ENCODE measurements at places on chromosomes 1 and 21.

- DNase-seq: no peak
Observed at GRCh38 chr1:12230549-12231275, 882 bp downstream of the VPS13D start.

GRCh38 chr1:95426772-95427171 lies 192.8 kb downstream of the RWDD3 start:
- DNase-seq: no peak

GRCh38 chr21:42044871-42045495 lies 26.1 kb upstream of the UMODL1 start:
- no peak for DNase-seq

DNA sequence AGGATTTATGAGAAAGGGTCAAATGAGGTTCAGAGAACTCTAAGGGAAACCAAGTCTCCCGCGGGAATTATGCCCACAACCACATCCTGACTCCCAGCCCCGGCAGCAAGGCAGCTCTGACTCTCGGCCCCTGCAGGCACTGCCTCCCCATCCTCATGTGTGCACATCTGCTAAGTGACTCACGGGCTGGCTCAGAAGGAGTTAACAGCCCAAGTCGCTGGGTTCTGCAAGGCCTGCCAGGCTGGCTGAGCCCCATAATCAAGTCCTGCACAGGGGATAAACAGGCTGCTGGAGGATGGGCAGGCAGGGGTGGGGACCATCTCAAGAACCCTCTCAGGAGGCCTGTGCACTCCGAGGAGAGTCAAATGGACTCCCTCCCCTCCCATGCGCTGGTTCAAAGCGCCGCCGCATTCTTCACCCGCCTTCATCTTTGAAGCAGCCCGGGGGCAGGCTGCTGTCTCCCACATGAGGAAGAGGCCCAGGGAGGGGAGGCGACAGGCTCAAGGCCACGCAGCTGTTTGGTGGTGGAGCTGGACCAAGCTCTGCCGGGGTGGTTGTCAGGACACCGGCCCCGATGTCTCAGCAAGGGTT lies 344.3 kb downstream of the MATN1 start:
- peak; percentile 15 for DNase-seq

DNA sequence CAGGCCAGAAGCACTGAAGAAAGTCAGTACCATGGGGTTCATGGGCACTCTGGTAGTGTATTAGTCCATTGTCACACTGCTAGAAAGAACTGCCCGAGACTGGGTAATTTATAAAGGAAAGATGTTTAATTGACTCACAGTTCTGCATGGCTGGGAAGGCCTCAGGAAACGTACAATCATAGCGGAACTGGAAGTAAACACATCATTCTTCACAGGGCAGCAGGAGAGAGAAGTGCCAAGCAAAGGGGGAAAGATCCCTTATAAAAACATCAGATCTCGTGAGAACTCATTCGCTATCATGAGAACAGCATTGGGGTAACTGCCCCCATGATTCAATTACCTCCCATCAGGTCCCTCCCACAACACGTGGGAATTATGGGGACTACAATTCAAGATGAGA lies 20.2 kb upstream of the ROR1 start:
- DNase-seq: no peak

GRCh38 chr1:240691909-240692705 lies 80.2 kb upstream of the GREM2 start:
- peak; percentile 2 for DNase-seq

GRCh38 chr21:32712043-32712442 lies 15.8 kb downstream of the SYNJ1 start:
- no peak for DNase-seq

DNA sequence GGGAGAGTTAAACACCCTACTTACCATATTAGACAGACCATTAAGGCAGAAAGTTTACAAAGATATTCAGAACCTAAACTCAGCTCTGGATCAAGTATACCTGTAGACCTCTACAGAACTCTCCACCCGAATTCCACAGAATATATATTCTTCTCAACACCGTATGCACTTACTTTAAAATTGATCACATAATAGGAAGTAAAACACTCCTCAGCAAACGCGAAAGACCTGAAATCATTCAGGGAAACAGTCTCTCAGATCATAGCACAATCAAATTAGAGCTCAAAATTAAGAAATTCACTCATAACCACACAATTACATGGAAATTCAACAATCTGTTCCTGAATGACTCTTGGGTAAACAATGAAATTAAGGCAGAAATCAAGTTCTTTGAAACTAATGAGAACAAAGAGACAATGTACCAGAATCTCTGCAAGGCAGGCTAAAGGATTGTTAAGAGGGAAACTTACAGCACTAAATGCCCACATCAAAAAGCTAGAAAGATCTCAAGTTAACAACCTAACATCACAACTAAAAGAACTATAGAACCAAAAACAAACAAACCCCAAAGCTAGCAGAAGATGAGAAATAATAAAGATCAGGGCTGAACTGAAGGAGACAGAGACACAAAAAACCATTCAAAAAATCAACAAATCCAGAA lies 19.1 kb downstream of the CD84 start:
- DNase-seq: no peak

- DNase-seq: no peak
Observed at GRCh38 chr21:33977017-33977720, 61.6 kb upstream of the ATP5PO start.

DNA sequence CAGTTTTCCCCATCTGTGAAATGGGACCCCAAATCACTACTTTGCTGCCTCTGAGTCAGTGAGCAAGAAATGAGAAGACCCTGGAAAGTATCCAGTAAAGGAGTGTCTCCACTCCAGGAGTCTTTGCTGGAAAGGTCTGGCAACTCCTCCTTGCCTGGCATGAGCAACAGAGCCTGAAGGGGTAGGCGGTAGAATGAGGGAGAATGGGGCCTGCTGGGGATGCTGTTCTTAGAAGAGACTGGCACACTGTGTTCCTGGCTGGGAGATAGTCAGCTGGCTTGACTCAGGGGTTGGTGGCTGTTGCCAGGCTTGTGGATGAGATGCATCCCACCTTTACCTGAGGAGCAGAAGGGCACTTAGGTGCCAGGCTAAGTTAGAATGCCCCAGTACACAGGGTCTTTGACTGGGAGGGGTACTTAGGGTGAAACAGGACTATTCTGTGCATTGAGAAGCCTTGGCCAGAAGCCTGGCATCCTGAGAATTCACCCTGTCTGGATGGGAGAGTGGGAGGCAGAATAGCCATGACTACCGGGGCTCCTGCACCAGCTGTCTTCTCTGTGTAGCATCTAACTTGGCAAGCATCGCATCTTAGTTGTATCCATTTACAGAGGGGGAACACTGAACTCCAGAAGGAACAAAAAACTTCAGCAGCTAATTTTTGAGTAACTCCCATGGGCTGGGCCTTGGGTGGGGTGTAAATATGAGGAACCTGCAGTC lies 2.5 kb downstream of the MFSD2A start:
- peak; percentile 54 for DNase-seq

- DNase-seq: no peak
Observed at GRCh38 chr1:108532730-108533129, 27.2 kb upstream of the EEIG2 start.

DNA sequence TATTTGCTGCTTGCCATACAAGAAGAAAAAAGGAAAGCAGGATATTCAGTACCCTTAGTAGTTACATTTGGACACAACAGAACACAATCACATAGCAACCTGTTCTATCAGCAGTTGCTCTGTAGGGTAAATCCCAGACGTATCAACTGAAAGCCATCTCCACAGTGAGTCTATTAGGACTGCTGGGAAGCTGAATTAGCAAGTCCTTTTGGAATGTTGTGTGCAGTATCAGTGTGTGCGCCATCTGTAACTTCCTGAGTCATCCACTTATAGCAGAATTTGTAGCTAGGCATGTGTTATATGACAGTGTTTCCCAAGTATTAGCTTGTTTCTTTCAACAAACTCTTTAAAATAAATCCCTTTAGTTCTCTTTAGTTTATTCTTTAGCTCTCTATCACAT lies 21.3 kb downstream of the CCDC30 start:
- DNase-seq: peak; percentile 57

DNA sequence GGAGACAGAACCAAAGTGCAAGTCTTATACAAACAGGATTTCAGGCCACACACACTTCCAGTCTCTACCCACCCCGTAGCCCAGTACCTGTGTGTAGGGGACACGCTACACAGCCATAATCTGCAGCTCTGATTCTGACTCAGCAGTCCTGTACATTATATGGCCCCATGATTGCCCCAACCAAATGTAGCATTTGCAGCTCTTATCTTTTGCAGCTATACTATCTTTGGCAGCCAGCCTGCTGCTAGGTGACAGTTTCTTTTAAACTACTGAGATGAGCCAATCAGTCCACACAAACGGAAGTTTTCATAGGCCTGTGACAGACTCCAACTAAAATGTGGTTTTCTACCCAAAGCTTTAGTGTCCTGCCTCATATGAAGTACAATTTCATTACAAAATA lies 259.6 kb upstream of the ST6GALNAC5 start:
- no peak for DNase-seq

GRCh38 chr1:191886977-191887376 lies 271.3 kb upstream of the RGS18 start:
- no peak for DNase-seq

DNA sequence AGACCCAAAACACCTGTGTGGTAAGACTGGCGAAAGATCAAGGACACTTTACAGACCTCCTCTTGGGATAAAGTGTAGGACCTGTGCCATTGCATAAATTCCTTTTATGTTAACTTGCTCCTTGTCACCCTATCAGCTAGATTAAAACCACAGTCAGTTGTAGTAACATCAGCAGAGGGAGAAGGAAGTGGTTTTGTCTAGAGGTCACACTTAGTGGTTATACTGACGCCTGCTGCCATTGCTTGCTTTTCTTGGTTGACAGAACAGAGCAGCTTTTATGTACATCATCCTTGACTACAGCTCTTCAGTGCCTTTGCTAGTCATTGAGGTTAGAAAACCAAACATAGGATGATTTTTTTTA lies 101.4 kb downstream of the PBX1 start:
- DNase-seq: peak; percentile 32

GRCh38 chr21:38503583-38503982 lies 5.3 kb upstream of the ERG start:
- peak; percentile 63 for DNase-seq

DNA sequence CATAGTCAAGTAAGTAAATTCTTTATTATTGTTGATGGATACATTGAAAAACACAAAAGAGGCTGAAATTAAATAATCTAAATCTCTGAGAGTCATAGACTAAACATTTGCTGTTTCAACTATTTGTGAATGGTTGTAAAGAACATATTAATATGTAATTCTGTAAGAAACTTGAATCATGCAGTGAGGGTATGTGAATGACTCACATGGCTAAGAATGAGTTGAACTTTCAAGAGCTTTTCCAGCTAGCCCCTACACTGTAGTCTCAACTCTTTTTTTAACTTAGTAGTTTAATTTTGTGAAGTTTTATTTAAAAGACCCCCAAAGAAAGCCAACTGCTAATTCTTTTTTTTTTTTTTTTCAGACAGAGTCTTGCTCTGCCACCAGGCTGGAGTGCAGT lies 588.1 kb downstream of the DPYD start:
- DNase-seq: no peak

DNA sequence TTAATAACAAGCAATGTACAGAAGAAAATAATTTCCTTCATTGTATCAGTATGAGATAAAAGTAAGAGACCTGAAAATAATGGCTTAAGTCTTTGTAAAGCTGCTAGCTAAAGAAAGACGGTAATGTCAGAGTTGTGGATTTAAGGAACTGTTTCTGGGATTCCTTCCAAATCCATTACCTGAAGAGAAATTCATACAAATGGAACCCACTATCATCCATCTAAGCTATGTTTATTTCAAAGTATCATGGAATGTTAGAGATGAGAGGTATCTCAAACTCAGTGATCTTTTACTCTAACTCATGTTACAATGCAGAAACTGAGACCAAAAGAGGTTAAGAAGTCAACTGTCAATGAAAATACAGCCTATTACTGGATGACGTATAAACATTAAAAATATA lies 197.7 kb downstream of the DENND1B start:
- no peak for DNase-seq

- no peak for DNase-seq
Observed at GRCh38 chr21:46221664-46222435, 6.7 kb downstream of the LSS start.

GRCh38 chr1:238258510-238258909 lies 367.8 kb upstream of the ZP4 start:
- DNase-seq: no peak

DNA sequence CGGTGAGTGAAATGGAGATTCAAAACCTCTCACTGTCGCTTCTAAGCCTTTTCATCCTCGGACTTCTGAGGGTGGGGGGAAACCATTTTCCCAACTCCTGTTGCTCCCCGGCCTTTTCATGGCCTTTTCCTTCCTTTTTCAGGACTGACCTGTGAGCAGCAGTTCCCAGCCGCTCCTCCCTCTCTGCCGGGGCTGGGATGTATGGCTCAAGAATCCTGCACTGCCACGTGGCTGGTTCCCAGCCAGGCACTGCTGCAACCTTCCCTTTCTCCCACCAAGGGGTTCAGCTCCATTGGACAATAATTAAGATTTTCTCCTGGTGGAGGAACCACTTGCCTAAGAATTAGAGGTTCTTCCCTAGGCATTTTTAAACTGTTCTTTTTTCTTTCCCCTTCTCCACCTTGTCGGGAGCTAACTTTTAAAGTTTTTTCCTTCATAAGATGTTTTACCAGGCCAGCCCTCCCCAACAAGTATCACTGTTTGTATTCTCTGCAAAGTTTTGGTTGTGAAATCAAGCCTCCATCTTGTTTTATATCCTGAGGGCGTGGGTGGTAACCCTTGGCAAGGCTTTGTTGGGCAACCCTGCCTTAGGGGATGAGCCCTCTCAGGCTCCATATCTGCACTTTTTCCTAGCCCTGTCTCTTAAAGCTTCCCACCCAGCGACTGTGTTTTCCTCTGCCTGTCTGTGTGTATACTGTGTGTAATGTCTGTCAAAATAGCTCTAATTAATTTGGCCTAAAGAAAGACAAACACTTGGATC lies 1166.6 kb upstream of the ADGRL2 start:
- DNase-seq: no peak

DNA sequence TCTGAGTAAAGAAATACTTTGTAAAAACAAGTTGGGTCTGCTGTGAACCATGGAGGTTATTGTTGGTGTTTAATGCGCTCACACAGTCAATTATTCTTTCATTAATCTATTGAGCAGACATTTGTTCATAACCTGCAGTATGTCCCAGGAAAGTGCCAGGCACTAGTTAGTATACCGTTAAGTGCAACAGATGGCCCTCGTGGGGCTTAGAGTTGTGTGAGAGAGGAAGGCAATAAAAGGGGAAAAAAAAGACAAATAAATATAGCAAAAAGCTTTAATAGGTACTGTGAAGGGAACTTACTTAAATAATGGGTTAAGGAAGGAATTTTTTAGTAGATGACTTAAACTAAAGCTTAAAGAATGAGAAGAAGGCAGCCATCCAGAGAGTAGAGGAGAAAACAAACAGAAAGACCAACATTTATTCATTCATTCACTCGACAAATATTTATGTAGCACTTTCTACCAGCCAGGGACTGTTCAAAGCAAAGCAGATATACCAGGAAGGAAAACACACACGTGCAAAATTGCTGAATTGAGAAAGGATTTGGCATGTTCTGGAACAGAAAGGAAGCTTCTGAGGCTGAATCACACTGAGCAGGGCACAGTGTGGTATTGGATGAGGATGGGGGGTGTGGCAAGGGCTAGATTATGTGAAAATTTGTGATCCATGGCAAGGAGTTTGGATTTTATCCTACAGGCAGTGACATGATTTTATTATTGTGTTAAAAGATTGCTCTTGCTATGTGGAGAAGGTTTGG lies 296.1 kb upstream of the SGIP1 start:
- DNase-seq: peak; percentile 45

All from NCI-H2171 treated with DMSO at 0.1 percent for 48 hours (cell line).